Lung (tissue), 17 donors: ENCODE measurements at places on chromosomes 4 and X. TPM values are rescaled to one million over a fixed set of nuclear protein-coding genes. Genes with fewer than 3 reads are reported as not detected.

The DCHS2 gene
- 13.4 TPM for total RNA-seq

The CTAG1B gene
- total RNA-seq: not detected

The SPATA4 gene
- total RNA-seq: 3.0 TPM

The STARD8 gene
- 17.5 TPM for total RNA-seq

The UGT2B10 gene
- not detected for total RNA-seq

The NSG1 gene
- 2.4 TPM for total RNA-seq

The FRMD7 gene
- not detected for total RNA-seq

The DCAF8L2 gene
- total RNA-seq: not detected

The RWDD4 gene
- 18.5 TPM for total RNA-seq

The PAGE2 gene
- total RNA-seq: not detected

The SSX4B gene
- total RNA-seq: not detected

The LGI2 gene
- 1.1 TPM for total RNA-seq

The HMGB3 gene
- 19.3 TPM for total RNA-seq

The STK26 gene
- total RNA-seq: 16.4 TPM

The FAT4 gene
- 18.1 TPM for total RNA-seq

The SLC35A2 gene
- 23.4 TPM for total RNA-seq

The PAGE2B gene
- total RNA-seq: not detected
